CD8-positive, alpha-beta memory T cell (primary cell): ENCODE measurements at places on chromosomes 13 and 19. TPM values are rescaled to one million over a fixed set of nuclear protein-coding genes. Genes with fewer than 3 reads are reported as not detected.

Gene CRTC1
- 6.7 TPM for total RNA-seq

Gene VPS36
- 34.9 TPM for total RNA-seq

Gene MYPOP
- 5.8 TPM for total RNA-seq

Gene SLC25A41
- 0.33 TPM for total RNA-seq

Gene KIR2DL3
- total RNA-seq: not detected

Gene KLK15
- not detected for total RNA-seq

Gene IGFLR1
- 108 TPM for total RNA-seq

Gene SBK3
- total RNA-seq: not detected

- H3K27me3 ChIP-seq: no peaks in the 10 kb centered on the region
- H3K4me1 ChIP-seq: no peaks in the 10 kb centered on the region
- DNase-seq: no peak
- H3K27ac ChIP-seq: no peak overlapping the region
- H3K4me3 ChIP-seq: no peak overlapping the region
- H3K36me3 ChIP-seq: no peaks in the 10 kb centered on the region
These were observed 33.2 kb upstream of the CASP14 start for GRCh38 chr19:15015946-15016542.

DNA sequence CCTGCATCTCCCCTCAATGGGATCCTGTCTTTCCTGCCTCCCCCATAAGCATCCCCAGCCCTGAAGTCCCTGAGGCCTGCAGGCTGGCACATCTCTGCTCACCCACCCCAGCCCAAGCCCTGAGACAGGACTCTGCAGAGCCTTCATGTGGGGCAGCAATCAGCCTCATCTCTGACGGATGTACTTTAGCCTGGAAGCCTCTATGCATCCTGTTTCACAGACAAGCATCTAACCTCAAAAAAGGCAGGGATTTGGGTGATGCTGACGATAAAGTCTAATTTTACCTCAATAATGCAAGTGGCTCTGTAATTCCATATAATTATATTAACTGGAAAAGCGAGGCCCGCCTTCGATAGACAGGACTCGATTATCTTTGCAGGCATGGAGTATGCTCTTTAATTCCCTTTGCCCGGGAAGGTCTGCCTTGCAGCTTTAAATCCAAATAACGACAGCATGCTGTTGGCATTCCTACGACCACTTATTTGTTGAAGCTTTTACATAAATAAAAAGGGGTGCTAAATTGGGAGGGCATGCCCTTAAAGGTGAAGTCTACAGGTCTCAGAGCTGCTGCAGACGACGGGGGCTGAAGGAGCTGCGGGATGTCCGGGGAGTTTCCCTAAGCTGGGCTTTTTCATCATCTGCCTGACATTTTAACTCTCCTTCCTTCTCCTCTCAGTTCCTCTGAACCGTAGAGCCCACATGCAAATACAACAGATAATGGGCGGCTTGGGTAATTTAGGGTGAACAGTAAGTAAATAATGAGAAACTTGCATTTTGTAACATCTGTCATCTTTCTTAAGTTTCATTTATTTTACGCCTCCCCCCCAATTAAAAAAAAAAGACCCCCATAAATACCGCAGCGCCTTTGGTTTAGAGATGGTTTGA, 211.5 kb downstream of the URI1 start:
- DNase-seq: no peak
- H3K36me3 ChIP-seq: no peaks in the 10 kb centered on the region
- no peaks in the 10 kb centered on the region for H3K27me3 ChIP-seq
- no peaks in the 10 kb centered on the region for H3K4me1 ChIP-seq
- no peak overlapping the region for H3K4me3 ChIP-seq
- no peak overlapping the region for H3K27ac ChIP-seq

- no peaks in the 10 kb centered on the region for H3K4me1 ChIP-seq
- no peak overlapping the region for H3K27ac ChIP-seq
- H3K27me3 ChIP-seq: no peaks in the 10 kb centered on the region
- no peak overlapping the region for H3K4me3 ChIP-seq
These were observed 12.3 kb upstream of the ZBTB32 start for GRCh38 chr19:35692010-35692409.

- H3K27me3 ChIP-seq: peaks cover 6% of the 10 kb centered on the region
- no peaks in the 10 kb centered on the region for H3K36me3 ChIP-seq
- H3K27ac ChIP-seq: no peak overlapping the region
- H3K4me1 ChIP-seq: peaks cover 8% of the 10 kb centered on the region
These were observed 5.2 kb downstream of the SPATA13 start for GRCh38 chr13:24165746-24166145.

DNA sequence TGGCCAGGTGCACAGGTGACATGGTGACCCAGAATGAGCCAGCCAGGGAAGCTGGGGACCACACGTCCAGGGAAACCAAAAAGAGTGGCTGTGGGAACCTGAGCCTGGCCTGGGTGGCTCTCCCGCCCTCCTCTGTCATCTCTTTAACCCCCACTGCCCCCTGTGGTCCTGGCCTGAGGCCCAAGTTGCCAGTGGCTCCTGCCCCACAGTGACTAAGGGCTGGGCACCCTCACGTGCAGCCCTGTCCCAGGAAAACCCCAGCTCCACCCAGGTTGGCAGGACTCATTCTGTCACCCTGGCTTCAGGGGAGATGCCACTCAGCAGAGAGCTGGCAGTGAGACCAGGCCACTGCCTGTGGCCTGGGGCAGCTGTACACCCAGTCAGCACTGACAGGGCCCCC, 30.6 kb upstream of the ISYNA1 start:
- H3K27me3 ChIP-seq: no peaks in the 10 kb centered on the region
- no peak overlapping the region for H3K4me3 ChIP-seq
- no peak for DNase-seq

DNA sequence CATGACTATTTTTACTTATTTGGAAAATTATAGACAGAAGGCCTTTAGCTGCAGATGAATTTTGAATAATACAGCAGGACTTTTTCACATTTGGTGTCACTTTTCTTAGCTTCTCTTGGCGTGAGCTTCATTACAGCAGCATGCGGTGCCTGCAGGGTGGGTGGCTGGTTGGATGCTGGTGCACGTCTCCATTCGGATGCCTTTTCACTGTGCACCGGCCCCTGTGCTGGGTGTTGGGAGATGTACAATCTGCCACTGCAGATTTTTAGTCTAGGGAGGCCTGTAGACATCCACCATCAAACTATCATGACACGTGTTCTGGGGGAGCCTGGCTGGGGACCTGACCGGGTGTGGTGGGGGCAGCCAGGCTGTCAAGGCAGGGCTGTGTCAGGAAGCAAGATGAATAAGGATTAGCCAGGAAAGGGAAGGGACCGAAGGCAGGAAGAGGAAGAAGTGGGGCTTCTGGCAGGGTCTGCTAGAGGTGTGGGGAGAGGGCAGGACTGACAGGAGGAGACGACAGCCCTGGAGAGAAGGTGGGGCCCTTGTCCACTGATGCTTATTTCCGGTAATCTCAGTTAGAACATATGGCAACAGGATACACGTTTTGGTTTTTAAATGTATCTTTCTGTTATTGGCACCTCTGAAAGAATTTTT, 88.8 kb downstream of the ARHGEF7 start:
- H3K4me3 ChIP-seq: no peak overlapping the region
- H3K4me1 ChIP-seq: peaks cover 40% of the 10 kb centered on the region
- H3K36me3 ChIP-seq: no peaks in the 10 kb centered on the region
- H3K27ac ChIP-seq: no peak overlapping the region
- no peak for DNase-seq

- DNase-seq: peak; percentile 33
- no peak overlapping the region for H3K27ac ChIP-seq
- H3K27me3 ChIP-seq: no peaks in the 10 kb centered on the region
- no peak overlapping the region for H3K4me3 ChIP-seq
- no peaks in the 10 kb centered on the region for H3K36me3 ChIP-seq
- H3K4me1 ChIP-seq: peaks cover 47% of the 10 kb centered on the region
These were observed 59.2 kb downstream of the STK24 start for GRCh38 chr13:98517576-98518310.

GRCh38 chr13:105902396-105902795, 633.1 kb downstream of the EFNB2 start:
- no peak overlapping the region for H3K27ac ChIP-seq
- no peaks in the 10 kb centered on the region for H3K4me1 ChIP-seq
- no peak overlapping the region for H3K4me3 ChIP-seq

GRCh38 chr19:33286899-33287298, 15.4 kb downstream of the CEBPA start:
- DNase-seq: no peak
- no peaks in the 10 kb centered on the region for H3K36me3 ChIP-seq
- H3K4me1 ChIP-seq: no peaks in the 10 kb centered on the region
- no peak overlapping the region for H3K27ac ChIP-seq
- H3K4me3 ChIP-seq: no peak overlapping the region

GRCh38 chr13:76837801-76838200, 48.4 kb downstream of the KCTD12 start:
- H3K27me3 ChIP-seq: no peaks in the 10 kb centered on the region
- H3K4me1 ChIP-seq: no peaks in the 10 kb centered on the region
- H3K27ac ChIP-seq: no peak overlapping the region
- no peak overlapping the region for H3K4me3 ChIP-seq
- H3K36me3 ChIP-seq: no peaks in the 10 kb centered on the region
- no peak for DNase-seq

- H3K27ac ChIP-seq: no peak overlapping the region
- H3K27me3 ChIP-seq: no peaks in the 10 kb centered on the region
- no peak for DNase-seq
- H3K4me1 ChIP-seq: no peaks in the 10 kb centered on the region
These were observed 518.4 kb upstream of the SLITRK1 start for GRCh38 chr13:84400706-84401105.

GRCh38 chr19:10760273-10760944, 42.5 kb downstream of the DNM2 start:
- H3K4me1 ChIP-seq: peaks cover 83% of the 10 kb centered on the region
- H3K27me3 ChIP-seq: no peaks in the 10 kb centered on the region
- H3K36me3 ChIP-seq: no peaks in the 10 kb centered on the region

- no peaks in the 10 kb centered on the region for H3K4me1 ChIP-seq
- H3K27me3 ChIP-seq: no peaks in the 10 kb centered on the region
- no peak overlapping the region for H3K27ac ChIP-seq
- H3K36me3 ChIP-seq: peaks cover 3% of the 10 kb centered on the region
- no peak for DNase-seq
These were observed 25.9 kb downstream of the ZSWIM9 start for GRCh38 chr19:48196321-48196763.

GRCh38 chr13:101455863-101456262, 3.4 kb downstream of the ITGBL1 start:
- no peaks in the 10 kb centered on the region for H3K27me3 ChIP-seq
- H3K27ac ChIP-seq: no peak overlapping the region
- no peak for DNase-seq

- H3K4me1 ChIP-seq: peaks cover 46% of the 10 kb centered on the region
- H3K27ac ChIP-seq: peak overlapping the region; percentile 93
- DNase-seq: no peak
- H3K27me3 ChIP-seq: no peaks in the 10 kb centered on the region
- H3K36me3 ChIP-seq: no peaks in the 10 kb centered on the region
These were observed 514 bp upstream of the ARGLU1 start for GRCh38 chr13:106568299-106569003.

DNA sequence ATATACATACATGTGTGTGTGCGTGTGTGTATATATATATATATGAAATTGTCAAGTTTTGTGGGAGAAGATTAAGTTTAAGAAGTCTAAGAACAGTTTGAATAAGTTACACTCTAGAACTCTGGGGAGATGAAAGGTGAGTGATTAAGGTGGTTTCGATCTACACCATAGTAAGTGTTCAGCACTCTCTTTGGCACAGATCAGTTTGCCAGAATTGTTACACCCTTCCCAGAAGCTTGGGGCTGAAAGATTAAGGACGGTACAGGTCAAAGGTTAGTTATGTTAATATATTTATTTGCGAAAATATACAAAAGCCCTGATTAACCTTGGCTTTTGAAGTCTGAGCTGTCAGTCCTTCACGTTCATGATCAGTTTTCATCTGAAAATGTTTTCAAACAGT, 309.1 kb downstream of the KLF5 start:
- no peak overlapping the region for H3K4me3 ChIP-seq
- H3K27ac ChIP-seq: no peak overlapping the region
- H3K4me1 ChIP-seq: no peaks in the 10 kb centered on the region
- H3K27me3 ChIP-seq: no peaks in the 10 kb centered on the region
- H3K36me3 ChIP-seq: no peaks in the 10 kb centered on the region
- no peak for DNase-seq

- no peak overlapping the region for H3K27ac ChIP-seq
- DNase-seq: no peak
- H3K27me3 ChIP-seq: no peaks in the 10 kb centered on the region
These were observed 91.8 kb downstream of the LRCH1 start for GRCh38 chr13:46644816-46645215.
